Activated T-cell treated with anti-CD3 and anti-CD28 coated beads for 4 hours (primary cell): ENCODE measurements at places on chromosomes 7 and 10.

DNA sequence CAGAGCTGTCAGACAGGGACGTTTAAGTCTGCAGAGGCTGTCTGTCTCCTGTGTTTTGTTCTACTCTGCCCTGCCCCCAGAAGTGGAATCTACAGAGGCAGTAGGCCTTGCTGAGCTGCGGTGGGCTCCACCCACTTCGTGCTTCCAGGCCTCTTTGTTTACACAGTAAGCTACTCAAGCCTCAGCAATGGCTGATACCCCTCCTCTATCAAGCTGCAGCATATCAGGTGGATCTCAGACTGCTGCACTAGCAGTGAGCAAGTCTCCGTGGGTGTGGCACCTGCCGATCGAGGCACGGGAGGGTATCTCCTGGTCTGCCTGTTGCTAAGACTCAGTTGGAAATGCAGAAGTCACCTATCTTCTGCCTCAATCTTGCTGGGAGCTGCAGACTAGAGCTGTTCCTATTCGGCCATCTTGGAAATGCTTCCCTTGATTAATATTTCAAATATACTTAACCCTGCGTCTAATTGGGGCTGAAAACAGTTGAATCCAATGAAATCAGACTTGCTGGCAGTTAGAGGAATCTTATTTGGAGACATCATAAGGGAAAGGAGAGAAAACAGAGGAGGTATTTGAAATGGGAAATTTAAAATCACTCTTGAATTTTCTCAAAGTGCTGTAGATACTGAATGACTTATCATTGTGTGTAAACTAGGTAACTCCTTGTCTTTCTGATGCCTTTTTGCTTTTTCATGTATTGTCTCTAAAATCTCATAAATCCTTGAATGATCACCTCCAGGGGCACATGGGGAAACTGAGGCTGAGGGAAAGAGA is 13.8 kb upstream of the CYP3A5 start:
- DNase-seq: no peak

GRCh38 chr7:156906200-156906649 is 13.2 kb upstream of the LMBR1 start:
- no peak for DNase-seq

DNA sequence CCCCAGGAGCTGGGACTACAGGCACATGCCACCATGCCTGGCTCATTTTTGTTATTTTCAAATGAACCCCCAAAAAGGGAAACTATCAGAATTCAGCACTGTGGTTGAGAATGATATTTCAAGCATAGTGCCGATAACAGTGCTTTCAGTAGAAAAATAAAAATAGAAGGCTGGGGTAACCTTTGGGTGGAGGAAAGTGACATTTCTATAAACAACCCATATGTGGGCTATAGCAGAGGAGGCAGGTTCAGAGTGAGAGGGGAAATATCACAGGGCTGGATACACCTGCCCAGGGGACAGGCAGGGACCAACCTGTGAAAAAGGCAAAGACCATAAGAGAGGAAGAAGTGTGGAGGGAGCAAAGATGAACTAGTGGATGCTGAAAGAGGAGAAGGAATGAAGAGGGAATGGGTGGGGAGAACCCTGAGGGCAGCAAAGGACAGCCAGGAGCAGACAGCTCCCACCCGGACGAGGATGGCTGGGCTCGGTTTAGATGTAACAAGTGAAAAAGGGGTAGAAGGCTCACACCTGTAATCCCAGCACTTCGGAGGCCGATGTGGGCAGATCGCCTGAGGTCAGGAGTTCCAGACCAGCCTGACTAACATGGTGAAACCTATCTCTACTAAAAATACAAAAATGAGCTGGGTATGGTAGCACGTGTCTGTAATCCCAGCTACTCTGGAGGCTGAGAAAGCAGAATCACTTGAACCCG is 56.5 kb downstream of the MAP3K8 start:
- DNase-seq: no peak

DNA sequence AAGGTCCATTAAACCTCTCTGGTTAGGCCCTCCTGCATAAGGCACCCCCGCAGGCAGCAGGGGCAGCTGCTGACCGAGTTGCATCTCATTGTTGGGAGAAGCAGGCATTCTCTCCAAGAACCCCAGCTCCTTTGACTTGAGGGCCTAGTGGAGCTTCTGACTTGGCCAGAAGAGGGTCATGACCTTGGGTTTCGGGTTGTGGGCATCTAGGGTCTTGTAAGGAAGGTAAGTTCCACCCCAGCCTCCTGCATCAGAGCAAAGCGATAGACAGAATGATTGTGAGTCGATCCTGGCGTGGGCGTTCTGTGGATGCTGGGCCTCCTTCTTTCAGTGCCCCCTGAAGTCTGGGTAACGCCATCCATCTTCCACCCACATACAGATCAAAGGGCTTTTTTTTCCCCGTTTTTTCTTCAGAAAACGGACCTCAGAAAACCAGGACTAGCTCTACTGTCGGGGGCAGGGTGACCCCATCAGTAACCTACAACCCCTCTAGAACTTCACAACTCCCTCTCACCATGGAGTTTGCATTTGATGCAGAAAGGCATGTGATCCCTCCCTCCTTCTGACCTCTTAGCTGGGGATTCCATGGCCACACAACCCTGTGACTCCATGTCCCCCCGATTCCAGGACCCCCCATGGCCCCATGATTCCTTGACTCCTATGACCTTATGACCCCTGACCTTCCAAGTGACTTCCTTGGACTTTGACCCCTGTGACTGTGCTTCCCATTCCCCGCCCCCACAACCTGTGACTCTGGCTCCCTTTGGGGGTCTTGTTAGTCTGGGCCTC is 3.0 kb downstream of the SEMA4G start:
- DNase-seq: no peak

GRCh38 chr10:22321156-22321923 is 441 bp downstream of the BMI1 start:
- DNase-seq: peak; percentile 66

- DNase-seq: no peak
Observed at GRCh38 chr10:118218562-118218961, 123.6 kb downstream of the FAM204A start.

DNA sequence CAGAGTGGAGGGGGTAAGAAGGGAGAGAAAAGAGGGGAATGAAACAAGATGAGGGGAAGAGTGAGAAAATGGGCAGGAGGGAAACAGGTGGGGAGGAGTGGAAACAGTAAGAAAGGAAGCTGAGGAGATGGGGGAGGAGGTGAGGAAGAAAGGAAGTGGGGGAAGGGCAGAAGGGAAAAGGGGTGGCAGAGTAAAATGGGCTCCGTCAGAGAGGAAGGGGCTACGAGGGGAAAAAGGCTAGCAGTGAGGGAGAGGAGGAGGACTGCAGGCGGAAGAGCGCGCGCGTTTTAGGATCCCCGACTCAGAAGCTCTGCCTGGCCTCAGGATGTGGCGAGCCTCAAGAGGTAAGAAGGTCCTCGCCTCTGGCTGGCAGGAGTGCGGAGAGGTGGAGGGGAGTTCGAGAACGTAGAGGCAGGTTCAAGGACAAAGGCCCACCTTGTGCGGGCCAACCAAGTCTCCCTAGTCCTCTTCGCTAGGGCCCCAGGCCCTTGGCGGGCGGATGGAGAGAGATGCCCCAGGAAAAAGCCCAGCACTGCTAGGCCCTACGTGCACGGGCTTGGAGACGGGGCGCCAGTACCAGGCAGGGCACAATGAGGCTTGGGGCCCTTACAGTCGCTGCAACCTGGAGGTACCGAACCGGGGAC is 5.8 kb upstream of the NKX2-3 start:
- DNase-seq: no peak

- no peak for DNase-seq
Observed at GRCh38 chr7:27569106-27569505, 93.6 kb downstream of the HIBADH start.

GRCh38 chr10:102102421-102102820 is 17.7 kb downstream of the LDB1 start:
- no peak for DNase-seq

GRCh38 chr10:126119599-126119998 is 223.2 kb downstream of the FANK1 start:
- DNase-seq: no peak

DNA sequence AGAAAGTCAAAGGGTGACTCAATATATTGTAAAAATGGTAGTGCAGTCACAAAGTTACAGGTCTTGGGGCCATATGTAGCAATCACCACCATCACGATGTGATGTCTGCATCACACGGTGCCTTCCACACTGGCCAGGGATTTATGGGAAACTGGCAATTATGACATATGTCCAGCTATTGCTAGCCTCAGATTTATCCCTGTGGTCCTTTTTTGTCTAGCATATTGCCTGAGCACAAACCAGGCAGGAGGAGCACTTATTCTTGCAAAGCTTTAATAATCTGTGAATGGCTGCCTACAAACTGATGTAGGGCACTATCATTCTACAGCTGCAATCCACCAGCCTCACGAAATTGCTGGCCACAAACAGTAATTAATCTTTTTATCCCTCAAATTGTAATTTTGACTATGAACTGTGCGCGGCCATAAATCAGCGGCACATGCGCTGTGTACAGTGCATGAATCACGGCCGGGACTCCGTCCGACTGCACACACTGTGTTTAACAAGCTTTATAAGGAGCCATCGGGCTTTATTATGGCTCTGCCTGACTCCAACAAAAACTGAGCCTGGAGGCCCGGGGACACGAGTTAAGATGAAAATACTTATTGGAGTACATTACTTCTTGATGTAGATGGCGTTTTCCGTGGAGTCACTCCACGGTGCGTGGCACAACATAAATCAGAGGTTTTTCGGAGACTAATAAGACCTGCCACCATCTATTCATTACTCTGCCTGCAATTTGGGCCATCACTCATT is 115.2 kb downstream of the EBF3 start:
- DNase-seq: no peak

DNA sequence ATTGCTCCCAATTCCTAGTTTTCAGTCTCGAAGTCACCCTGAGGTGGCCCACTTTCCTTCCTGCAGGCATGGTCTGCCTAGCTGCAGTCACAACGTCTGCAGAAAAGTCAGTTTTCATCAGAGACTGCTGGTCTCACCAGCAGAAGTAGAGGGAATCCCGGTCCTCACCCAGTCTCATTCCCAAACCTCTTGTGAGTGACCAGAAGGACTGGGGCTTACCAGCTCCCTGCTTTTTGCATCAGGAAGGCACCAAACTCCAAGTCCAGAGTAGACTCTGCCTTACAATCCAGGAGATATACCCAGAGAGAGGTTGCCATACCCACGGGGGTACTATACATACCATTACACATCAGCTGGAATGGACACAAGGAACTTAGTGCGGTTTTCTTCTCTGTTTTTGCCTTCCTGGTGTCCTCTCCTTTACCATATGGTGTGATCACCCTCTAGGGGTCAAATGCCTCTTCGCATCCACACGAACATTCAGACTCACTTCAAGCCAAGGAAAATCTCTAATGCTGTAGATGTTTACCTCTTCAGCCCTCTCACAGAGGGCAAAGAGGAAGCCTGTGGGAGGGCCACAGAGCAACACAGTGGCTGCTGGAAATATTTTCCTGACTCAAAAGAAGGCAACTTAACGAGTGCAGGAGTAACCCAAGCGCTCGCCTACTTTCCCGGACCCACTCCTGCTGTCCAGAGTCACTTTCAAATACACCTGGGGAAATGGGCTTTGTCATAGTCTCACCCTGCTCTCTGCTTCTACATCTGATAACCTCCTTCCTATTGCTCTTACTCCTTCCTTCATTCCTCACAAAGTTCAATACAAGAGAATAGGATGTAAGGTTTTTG is 220.9 kb downstream of the C7orf25 start:
- no peak for DNase-seq

DNA sequence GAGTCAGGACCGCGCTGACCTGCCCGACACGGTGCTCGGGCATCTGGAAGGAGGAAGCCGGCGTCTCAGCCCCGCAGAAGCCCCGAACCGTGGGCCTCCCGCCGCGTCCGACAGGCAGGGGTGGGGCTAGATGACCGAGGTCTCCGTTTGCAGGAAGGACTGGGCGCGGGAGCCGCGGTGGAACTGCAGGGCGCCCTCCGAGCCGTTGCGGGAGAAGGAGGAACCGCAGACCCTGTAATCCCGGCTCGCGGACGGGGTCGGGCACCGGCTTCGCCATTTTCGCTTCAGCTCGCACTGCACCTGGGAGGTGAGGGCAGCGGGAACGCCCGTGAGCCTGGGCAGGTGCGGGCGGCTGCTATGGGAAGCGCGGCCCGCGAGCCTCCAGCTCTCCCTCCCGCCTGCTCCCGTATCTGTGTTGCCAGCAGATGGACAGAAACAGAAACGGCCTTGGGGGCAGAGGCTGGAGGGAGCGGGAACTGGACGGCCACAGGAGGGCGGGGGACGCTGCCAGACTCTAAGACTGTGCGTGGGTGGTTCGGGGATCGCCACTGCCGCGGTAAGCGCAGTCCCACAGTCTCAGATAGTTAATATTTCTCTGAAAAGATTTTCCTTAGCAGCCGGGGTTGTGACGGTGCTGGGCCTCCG is 114.1 kb downstream of the VIPR2 start:
- DNase-seq: no peak

GRCh38 chr10:71217266-71218045 is 5.1 kb downstream of the UNC5B start:
- DNase-seq: no peak

DNA sequence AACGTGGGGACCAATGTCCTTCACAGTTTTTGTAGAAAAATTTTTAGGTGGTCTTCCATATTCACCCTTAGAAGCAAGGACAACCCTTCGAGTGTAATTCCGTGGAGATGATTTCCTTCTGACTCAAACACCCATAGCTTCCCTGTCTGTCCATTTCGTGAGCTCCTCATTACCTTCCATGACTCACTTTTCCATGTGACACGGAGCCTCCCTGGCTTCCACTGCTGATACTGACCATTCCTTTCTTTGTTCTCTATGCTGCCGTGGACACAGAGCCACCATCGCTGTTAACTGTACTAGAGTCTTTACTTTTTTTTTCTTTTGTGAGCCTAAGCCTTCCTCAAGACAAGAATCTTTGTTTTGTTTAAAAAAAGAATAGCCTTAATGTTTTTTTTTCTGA is 12.5 kb upstream of the ARMS2 start:
- DNase-seq: no peak

DNA sequence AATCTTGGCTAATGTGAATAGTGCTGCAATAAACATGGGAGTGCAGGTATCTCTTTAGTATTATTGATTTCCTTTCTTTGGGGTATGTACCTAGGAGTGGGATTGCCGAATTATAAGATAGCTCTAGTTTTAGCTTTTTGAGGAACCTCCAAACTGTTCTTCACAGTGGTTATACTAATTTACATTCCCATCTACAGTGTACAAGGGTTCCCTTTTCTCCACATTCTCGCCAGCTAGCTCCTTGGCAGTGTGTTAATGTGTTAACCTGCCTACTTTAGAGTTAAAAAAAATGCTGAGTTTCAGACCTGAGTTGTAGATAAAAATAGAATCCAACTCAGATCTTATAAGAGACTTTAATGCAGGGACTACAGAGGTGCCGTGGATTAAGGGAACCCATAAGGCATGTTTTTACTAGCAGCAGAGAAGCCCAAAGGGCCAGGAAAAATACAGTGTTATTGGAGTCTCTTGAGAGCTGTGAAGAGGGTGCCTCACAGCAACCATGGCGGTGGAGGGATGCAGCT is 35.4 kb downstream of the CDK13 start:
- no peak for DNase-seq

DNA sequence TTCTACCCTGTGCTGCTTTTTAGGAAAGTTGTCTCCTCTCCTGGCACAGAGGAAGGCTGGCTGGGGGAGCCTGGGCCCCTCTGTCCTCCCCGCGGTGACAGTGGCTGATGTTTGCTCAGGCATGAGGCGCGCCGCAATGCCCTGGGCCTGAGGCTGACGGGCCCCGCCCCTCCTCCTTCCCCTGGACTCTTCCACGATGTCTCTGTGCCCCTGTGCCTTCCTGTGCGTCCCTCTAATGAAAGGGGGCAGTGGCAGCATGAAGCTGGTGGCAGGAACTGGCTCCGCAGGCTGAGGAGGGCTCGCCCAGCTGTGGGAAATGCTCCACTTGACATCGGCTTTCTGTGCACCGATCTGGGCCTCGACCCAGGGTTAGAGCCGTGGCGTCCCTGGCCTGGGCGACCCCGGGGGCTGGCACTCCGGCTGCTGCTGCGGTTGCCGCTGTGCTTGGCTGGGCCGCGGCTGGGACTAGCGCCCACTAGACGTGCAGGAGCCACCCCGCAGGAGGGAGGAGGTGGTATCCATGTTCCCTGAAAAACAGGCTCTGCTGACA is 67.9 kb downstream of the ZNF680 start:
- DNase-seq: no peak
